ENCODE measurements at places on chromosomes 2 and 18.

- no peak for DNase-seq
These were observed 36.0 kb downstream of the CSRNP3 start for GRCh38 chr2:165505514-165505913.

DNA sequence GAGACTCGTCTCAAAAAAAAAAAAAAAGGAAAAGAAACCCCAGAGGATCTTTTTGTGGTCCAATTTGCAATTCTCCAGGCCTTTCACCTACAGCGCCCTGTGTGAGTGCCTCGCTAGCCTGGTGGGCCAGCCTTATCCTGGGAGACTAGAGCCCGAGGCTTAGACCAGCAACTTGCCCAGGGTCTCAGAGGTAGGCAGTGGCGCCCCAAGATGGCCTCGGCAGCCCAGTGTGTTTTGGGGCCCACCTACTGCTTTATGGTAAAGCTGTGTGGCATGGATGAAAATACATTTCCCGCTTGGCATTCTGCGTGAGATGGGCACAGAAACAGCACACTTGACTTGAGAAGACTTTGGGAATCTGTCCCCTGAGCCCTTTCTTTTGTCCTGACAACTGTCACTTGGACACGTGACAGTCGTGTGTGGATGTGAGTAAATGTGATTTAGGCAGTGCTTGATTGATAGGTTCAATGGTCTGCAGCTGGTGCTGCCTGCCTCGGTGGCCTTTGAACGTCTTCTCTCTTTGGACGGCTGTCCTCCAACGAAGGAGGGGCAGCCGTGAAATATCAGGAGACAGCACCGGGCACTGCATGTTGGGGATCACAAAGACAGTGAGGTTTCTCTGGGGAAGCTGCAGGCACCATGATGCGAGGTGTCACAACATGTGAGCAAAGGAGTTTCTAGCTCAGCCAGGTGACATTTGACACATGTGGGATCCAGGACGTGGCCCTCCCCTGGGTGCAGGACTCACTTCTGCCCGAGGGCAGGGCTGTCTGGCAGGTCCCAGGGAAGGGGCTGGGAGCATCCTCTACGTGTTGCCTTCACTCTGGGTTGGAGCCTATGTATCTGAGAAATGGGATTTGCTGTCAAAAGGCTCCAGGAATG, 209.5 kb upstream of the TWIST2 start:
- no peak for DNase-seq

DNA sequence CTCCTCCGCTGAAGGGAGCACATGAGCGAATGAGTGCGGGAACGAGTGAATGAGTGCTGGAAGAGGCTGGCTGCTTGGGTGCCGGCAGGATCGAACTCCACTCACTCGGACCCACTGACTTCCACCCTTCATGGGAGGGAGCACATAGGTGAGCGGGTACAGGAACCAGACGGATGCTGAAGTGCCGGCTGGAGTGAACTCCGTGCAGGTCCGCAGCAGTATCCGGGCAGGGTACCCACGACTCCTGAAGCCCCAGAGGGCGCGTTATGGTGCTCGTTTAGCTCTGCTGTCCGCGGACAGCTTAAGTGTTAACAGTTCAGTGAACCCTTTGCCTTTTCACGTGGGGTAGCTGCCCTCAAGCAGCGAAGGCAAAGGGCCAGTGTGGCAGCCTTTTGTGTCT, 23.2 kb downstream of the RPRM start:
- no peak for DNase-seq

GRCh38 chr2:148362144-148362796, 282.3 kb upstream of the EPC2 start:
- DNase-seq = no peak

DNA sequence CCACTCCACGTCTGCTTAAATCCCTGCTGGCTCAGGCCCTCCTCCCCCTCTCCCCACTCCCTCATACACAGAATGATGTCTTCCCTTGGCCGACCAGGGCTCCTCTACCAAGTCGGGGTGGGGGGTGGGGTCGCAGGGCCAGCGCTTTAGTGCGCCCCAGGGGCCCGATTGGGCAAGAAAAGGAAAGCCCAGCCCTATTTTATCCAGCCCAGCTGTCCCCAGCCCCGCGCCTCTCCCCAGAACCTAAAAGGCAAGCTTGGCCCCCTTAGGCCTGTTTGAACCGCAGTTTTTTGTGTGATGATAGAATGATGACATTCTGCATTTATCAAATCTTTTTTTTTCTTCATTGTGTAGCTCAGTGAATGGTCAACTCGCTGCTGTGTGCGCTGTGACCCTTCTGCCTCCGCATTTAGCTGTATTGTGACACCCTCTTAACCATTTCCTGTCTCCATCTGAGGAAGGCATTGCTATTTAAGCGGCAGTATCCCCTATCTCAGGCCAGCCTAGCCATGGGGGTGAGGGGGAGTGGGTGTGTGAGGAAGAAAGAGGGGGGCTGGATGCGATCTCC, 231.4 kb downstream of the HAUS1 start:
- no peak for DNase-seq

DNA sequence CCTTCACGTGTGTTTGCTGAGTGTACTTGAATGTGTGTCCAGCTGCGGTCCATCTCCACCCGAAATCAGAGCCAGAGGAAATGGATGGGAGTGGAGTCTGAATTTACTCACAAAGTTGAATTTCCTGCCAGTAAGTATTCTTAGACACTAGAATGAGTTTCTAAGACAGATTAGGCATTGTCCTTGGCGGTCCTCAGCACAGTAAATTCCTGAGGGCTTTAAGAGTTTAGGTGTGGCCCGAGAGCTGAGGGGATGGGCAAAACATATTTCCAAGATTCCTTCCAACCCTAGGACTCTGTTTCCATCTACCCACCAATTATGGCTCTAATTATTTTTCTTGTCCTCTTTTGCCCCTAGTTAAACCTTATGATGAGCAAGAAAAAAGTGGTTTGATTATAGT, 90.3 kb upstream of the PHLPP1 start:
- no peak for DNase-seq

GRCh38 chr2:207766697-207767460, 2.8 kb downstream of the FZD5 start:
- no peak for DNase-seq
